ENCODE measurements at places on chromosomes 3 and 15. TPM values are rescaled to one million over a fixed set of nuclear protein-coding genes. Genes with fewer than 3 reads are reported as not detected.

The KATNBL1 gene
- polyA plus RNA-seq = 9.4 TPM

The ZCWPW2 gene
- 0.11 TPM for polyA plus RNA-seq

The ATP13A4 gene
- 0.12 TPM for polyA plus RNA-seq

The NEDD4 gene
- 0.95 TPM for polyA plus RNA-seq

The GPR62 gene
- 0.29 TPM for polyA plus RNA-seq

The FAM107A gene
- 1.1 TPM for polyA plus RNA-seq

The CHRNA7 gene
- 11.0 TPM for polyA plus RNA-seq

The GOLGA6A gene
- 2.1 TPM for polyA plus RNA-seq

The CD80 gene
- 0.03 TPM for polyA plus RNA-seq

The KNG1 gene
- not detected for polyA plus RNA-seq

The SNURF gene
- 6.2 TPM for polyA plus RNA-seq

The SERINC4 gene
- 0.14 TPM for polyA plus RNA-seq

The PARP3 gene
- polyA plus RNA-seq = 2.1 TPM

The FSIP1 gene
- polyA plus RNA-seq = 0.08 TPM

The SCG5 gene
- polyA plus RNA-seq = 11.4 TPM

The CTDSPL gene
- polyA plus RNA-seq = 19.6 TPM

The AEN gene
- polyA plus RNA-seq = 112 TPM

The AGBL1 gene
- not detected for polyA plus RNA-seq

The ITPR1 gene
- polyA plus RNA-seq = 2.5 TPM

The IL5RA gene
- polyA plus RNA-seq = not detected

The COL6A6 gene
- 0.02 TPM for polyA plus RNA-seq

The CCDC39 gene
- polyA plus RNA-seq = 0.12 TPM

The FOXB1 gene
- polyA plus RNA-seq = 2.7 TPM

The CACNA1D gene
- 2.5 TPM for polyA plus RNA-seq

The ZPLD1 gene
- not detected for polyA plus RNA-seq

The ISLR2 gene
- 0.47 TPM for polyA plus RNA-seq

The PARP15 gene
- 0.33 TPM for polyA plus RNA-seq

The IQCH gene
- 0.60 TPM for polyA plus RNA-seq

The RAB8B gene
- polyA plus RNA-seq = 6.1 TPM

The BRK1 gene
- polyA plus RNA-seq = 103 TPM

The MGLL gene
- 0.05 TPM for polyA plus RNA-seq
